ENCODE measurements at places on chromosomes 1 and 21.

GRCh38 chr1:181906631-181907030, 154.9 kb downstream of the ZNF648 start:
- DNase-seq: no peak

DNA sequence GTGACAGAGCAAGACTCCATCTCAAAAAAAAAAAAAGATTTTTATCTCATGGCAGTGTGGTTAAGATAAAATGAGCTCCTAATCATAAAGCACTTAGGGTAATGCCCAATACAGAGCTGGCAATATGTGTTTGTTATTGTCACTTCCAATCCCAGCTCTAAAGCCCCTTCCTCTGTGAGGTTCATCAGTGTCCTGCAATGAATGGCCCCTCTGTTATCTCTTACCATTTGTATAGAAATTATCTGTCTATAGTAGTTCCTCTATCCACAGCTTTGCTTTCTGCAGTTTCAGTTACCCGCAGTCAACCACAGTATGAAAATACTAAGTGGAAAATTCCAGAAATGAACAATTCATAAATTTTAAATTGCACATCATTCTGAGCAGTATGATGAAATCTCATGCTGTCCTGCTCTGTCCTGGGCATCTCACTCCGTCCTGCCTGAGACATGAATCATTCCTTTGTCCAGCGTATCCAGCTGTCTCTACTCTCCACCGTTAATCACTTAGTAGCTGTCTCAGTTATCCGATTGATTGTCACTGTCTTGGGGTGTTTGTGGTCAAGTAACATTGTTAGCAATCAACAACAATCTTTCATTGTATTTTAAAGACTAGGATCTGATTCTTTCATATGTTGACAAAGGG, 50.2 kb upstream of the DNAH14 start:
- DNase-seq: no peak

DNA sequence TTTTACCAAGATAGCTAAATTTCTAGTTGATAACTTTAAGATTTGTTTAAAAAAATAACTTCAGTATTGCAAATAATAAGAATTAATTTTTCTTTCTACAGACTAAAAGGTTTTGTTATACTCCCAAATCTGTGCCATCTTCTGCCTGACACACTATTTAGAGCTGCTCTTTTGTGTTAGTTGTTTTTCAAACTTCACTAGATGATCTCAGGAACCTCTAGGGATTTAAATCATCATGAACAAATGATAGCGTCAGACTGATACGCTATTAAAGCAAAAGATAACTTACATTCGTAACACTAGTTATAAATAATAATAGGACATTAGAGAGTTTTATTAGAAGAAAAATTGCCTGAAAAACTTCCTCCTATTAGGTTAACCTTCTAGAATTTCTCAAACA, 243.1 kb upstream of the CXADR start:
- DNase-seq: no peak

- DNase-seq: no peak
Observed at GRCh38 chr1:21961799-21962198, 15.0 kb upstream of the CELA3B start.

DNA sequence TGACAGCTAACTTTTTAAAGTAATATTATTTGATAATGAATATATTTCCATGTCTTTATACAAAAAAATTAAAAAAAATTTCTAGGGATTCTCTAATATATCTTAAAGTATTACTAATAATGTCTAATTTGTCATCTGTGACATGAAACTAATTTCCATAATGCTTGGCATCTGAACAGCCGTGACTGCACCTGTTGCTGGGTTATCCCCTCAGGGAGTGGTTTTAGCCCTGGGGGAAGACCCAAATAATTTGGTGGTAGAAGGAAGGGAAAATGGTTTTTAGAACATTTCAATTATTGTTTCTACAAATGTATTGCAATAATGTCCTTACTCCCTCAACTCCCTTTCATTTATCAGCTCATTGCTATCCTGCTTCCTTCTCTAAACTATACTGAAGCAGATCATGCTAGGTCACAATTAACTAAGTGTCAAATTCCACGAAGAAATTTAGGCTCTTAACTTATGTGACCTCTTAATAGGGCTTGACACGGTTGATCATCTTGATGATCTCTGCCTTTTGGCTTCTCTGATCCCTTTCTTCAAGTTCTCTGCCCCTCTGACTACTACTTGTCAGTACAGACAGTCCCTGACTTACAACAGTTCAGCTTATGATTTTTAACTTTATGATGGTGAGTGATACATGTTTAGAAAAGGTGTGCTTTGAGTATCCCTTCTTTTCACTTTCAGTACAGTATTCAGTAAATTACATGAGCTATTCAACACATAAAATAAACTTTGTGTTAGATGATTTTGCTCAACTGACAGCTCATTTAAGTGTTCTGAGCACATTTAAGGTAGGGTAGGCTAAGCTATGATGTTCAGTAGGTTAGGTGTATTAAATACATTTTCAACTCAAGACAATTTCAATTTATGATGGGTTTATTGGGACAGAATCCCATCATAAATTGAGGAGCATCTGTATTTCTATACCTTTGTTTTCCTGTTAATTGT, 26.4 kb upstream of the DPH5 start:
- no peak for DNase-seq

- DNase-seq: no peak
Observed at GRCh38 chr1:192764675-192765074, 44.2 kb upstream of the RGS2 start.

DNA sequence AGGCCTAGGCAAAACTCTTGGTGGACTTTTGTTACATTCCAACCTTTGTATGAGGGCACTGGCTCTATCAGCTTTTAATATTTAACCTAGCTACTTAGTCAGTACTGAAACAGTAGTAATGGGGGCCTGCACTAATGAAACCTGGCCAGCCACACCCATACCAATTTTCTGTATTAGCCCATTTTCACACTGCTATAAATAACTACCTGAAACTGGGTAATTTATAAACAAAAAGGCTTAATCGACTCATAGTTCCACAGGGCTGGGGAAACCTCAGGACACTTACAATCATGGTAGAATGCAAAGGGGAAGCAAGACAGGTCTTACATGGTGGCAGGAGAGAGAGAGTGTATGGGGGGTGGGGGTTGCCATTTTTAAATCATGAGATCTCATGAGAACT, 245.7 kb upstream of the RGS18 start:
- DNase-seq: no peak
